ENCODE measurements at places on chromosomes 3 and 15.

GRCh38 chr3:127034990-127035652 is 52.2 kb downstream of the PLXNA1 start:
- no peak for DNase-seq

- peak; percentile 25 for DNase-seq
These were observed 779 bp upstream of the CTNNB1 start for GRCh38 chr3:41198526-41198925.

- no peak for DNase-seq
These were observed 11.0 kb upstream of the CAMKV start for GRCh38 chr3:49880581-49881315.

DNA sequence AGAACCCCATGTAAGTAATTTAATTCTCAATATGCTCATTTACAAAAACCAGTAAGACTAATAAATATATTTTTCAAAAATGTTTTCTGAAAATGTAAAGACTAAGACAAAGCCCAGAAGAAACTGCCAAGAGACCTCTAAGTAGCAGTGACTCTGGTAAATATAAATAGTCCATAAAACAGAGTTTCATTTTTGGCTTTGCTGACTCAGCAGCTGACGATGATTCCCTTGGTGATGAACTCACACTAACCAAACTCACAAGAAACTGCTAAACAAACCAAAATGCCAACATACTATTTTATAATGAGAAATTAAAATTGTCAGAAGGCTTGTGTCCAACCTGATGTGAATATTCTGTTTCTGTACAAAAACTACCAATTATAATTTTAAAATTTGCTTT is 31.5 kb upstream of the IMPG2 start:
- DNase-seq: no peak

DNA sequence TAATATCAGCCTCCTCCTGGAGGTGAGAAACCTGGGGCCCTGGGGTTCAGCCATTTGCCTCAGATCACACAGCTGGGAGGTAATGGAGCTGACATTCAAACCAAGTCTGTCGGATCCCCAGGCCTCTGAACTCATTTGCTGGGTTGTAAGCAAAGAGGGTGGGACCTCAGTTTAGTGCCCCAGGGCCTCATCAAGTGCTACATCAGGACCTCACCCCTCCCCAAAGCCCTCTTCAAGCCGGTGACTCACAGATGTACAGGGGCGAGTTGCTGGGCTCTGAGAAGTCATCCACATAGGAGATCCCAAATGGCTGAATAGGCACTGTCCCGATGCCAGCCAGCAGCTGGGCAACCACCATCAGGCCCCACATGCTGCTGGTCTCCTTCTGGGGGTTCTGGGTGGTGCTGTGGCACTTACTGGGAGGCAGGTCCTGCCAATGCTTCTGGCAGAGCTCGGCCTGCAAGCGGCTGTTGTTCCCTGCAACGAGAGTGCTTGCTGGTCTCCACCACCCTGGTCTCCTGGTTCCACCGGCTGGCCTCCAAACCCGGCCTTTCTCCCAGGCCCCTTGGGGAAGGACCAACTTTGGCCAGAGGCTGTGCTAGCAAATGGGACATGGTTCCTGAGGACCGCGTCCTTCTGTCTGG is 59.2 kb upstream of the RAB6B start:
- no peak for DNase-seq

DNA sequence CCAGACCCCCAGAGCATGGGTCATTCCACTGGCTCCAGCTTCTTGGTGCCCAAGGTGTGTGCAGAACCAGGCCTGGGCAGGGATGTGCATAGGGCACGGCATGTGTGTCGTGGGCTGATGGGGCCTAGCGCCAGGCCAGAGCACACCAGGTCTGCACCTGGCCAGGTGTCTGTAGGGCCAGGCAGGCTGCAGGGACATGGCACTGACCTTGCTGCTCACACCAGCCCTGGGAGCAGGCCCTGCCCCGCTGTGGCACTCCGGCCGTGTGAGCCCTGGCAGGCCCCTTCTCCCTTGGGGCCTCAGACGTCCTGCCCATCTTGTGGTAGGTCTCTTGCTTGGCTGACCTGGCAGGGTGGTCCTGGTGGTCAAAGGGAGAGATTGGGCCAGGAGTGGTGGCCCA is 84.3 kb upstream of the RPL32 start:
- DNase-seq: no peak

GRCh38 chr15:85973584-85974347 is 105.9 kb upstream of the AGBL1 start:
- no peak for DNase-seq

DNA sequence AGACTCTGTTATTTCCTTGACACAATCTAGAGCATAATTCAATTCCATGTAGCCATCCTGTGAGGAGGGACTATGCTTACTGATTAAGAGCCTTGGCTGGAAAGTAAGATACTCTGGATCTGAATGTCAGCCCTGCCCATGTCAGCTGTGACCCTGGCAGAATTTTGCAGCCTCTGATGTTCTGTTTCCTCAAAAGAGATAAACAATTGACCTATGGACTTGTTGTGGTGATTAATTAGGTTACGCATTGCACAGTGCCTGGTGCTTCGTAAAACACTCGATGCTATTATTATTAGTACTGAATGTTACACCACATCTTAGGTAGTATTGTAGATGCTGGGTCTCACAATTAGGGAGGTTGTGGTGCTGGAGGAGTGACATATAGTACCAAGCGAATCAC is 161.3 kb upstream of the MEIS2 start:
- DNase-seq: no peak

DNA sequence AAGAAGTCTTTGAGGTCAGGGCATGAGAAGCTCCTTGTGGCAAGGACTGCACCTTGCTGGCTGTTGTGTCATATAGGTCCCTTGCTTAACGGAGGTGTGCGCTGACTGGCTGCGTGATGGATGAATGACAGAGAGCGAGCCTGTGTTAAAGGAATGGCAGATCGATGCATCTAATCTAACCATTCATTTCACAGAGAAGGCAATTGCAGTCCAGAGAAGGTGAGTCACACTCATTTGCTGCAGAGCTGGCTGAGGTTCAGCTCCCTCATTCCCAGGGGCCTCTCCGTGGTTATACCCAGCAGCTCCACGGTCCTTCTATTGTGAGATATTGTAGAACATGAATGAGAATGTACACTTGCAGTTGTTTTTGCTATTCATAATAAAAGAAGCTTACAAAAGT is 289.3 kb downstream of the EPHB1 start:
- DNase-seq: no peak

DNA sequence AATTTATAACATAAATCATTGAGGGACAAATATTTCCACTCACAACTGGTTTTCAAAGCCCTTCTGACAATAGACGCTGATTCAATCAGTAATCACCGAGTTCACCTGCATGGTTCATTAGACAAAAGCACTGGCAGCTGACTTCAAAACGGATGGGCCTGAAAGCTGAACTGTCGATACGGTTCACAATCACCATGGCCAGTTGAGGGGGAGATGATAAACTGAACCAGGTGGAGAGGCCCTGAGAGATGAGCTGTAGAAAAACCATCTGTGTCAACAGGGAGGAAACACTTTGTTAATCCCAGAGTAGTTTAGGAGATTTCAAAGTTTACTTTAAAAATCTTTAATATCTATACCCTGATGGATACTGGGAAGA is 75.0 kb downstream of the PEX5L start:
- DNase-seq: peak; percentile 86

GRCh38 chr3:184561913-184562877 is 610 bp downstream of the EPHB3 start:
- DNase-seq: peak; percentile 24

DNA sequence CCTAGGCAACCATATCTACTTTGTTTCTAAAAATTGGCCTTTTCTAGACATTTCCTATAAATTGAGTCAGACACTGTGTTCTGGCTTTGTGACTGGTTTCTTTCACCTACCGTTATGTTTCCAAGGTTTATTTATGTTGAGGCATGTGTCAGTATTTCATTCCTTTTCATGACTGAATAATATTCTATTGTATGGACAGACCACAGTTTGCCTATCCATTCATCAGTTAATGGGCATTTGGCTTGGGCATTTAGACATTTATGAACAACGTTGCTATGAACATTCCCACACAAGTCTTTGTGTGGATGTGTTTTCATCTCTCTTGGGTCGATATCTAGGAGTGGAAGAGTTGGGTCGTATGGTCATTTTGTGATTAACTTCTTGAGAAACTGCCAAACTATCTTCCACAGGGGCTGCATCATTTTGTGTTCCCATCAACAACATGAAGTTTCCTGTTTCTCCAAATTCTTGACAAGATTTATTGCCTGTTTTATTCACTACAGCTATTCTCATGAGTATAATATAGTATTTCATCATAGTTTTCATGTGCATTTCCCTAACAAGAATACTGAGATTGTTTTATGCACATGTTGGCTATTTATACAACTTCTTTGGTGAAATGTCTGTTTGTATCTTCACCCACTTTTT is 3.5 kb upstream of the EFCC1 start:
- no peak for DNase-seq

DNA sequence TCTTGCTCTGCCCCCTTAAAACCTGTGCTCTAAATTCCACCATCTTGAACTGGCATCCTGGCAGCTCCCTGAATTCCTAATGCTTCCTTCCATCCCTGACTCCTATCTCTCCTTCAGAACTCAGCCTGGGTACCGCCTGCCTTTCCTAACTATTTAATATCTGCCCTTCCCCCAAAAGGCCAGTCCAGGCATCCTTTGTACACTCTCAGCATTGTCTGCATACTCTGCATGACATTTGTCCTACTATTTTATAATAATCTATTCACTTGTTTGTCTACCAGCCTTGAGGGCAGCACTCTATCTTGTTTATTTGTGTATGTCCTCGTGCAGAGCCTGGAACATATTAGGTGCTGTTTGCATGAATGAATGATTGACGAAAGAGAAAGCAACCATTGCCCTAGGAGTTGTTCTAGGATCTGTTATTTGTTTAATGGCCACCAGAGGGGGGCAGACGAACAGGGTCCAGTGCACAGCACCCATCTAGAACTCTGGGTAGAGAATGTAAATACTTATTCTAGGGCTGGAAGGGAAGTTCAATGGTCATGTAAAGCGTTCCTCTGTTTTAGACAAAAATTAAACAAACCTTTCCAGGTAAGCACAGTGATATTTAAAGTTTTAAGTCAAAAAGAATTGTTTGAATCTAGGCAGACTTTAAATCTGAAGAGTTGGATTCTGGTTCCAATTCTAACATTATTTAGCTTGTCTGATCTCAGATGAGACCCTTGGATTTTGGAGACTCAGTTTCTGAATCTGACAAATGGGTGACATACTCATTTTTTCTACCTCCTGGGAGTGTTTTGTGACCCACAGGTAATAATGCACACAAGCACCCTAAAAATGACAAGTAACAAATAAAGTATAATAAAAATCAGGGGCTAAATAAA is 125.8 kb upstream of the GALNT15 start:
- DNase-seq: peak; percentile 6

- DNase-seq: peak; percentile 9
These were observed 126.5 kb upstream of the THBS1 start for GRCh38 chr15:39454189-39454986.
